Fibroblast of gingiva (primary cell): ENCODE measurements at places on chromosomes 1 and 21.
A peak's percentile ranks its signal among the peaks of the same experiment; 100 is the strongest.

GRCh38 chr21:46000182-46000730 is 18.7 kb downstream of the COL6A1 start:
- DNase-seq: peak; percentile 26

DNA sequence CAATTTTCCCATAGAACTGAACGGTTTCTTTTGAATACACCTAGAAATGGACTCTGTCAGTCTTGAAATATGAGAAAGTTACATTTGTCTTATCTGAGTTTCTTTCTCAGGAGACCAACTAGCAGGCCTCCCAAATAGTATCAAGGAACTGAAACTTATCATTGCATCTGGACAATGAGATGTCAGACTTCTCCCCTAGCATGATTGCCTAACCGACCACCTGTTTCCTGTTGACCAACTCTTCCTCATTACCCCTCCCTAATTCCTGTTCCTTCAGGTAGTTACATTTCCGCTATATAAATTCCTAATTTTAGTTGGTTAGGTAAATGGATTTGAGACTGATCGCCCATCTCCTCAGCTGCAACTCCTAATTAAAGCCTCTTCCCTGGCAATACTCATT is 1587.3 kb downstream of the NCAM2 start:
- no peak for DNase-seq

GRCh38 chr1:43600033-43601020 is 49.6 kb upstream of the KDM4A start:
- DNase-seq: no peak

DNA sequence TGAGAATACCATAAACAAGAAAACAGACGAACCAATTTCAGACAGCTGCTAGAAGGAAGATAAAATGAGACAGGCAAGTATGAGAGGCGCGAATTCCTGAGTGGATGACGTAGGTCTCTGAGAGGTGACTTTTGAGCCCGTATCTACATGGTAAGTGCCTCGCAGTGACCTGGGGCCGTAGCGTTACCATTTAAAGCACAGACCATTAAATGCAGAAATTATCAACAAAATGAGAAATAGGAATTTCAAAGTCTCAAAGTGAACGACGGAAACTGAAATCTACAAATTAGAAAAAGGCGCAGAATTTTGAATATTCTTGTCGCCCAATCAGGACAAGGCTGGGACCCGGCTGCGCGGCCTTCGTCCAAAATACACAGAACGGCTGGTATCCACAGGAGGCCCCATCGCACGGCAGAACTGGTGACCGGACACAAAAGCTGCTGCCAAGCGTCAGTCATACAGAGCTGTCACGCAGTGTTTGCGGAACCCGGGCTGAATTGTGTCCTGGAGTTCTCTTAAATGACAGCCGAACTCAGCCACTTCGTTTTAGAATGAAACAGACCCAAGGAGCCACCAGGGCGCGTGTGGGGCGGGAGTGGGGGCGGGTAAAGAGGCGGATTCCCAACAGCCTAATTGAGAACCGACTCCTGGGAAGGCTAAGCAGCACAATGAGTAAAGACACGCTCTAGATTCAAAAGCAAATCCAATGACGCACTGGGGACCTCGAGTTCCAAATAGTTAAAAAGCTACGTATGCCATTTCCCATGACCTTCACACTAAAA is 13.8 kb upstream of the BOLA1 start:
- DNase-seq: peak; percentile 87

DNA sequence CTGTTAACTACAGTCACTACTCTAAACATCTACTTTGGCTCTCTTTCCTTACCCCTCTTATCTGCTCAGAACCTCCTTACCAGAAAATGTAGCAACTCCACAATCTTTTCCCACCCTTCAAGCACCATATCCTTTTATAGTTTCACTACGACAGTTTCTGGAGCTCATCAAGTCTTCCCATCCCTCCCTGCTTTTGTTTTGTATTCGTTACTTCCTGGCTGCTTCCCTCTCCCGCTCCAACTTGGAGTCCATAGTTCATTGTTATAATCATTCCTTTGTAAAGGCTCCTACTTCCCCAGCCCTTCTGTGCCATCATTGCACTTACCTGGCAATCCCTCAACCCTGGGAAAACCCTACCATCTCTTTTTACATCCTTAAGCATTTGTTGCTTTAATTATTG is 18.0 kb downstream of the MPZL1 start:
- DNase-seq: no peak
